ENCODE measurements at places on chromosomes 11 and 22.

DNA sequence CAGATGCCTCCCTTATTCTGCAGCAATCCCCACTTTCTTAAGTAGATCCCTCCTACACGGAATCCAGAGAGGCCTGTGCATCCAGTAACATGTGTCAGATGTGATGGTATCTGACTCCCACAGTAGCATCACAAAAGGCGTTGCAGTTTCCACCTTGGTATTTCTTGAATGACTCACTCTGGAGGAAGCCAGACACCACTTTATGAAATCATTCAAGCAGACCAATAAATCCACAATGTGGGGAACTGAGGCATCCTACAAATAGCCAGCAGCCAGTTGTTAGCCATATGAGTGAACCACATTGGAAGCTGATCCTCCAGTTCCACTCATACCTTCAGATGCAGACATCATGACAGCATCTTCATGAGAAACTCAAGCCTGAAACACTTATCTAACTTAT is 798.1 kb downstream of the OPCML start:
- no peak for DNase-seq

GRCh38 chr11:33160136-33160535 is 1.1 kb downstream of the CSTF3 start:
- DNase-seq = no peak

DNA sequence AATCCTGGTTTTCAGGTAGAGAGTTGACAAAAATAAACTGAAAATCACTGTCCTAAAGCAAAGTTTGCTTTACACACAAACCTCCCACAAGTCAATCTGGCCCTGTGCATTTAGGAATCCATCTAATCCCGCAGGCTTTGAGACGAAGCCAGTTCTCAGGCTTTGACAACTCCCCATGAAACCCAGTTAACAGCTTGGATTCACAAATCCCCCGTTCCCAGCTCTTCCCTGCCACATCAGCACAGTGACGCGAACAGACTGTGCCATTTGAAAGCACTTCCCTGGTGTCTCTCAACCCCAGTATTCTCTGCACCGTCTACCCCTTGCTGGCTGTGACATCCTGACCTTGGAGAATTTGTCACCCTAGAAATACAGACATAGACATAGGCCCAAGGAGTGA is 117.8 kb downstream of the OPCML start:
- DNase-seq = no peak

- no peak for DNase-seq
Measured at GRCh38 chr11:61815790-61816735, 740 bp downstream of the FADS1 start.

DNA sequence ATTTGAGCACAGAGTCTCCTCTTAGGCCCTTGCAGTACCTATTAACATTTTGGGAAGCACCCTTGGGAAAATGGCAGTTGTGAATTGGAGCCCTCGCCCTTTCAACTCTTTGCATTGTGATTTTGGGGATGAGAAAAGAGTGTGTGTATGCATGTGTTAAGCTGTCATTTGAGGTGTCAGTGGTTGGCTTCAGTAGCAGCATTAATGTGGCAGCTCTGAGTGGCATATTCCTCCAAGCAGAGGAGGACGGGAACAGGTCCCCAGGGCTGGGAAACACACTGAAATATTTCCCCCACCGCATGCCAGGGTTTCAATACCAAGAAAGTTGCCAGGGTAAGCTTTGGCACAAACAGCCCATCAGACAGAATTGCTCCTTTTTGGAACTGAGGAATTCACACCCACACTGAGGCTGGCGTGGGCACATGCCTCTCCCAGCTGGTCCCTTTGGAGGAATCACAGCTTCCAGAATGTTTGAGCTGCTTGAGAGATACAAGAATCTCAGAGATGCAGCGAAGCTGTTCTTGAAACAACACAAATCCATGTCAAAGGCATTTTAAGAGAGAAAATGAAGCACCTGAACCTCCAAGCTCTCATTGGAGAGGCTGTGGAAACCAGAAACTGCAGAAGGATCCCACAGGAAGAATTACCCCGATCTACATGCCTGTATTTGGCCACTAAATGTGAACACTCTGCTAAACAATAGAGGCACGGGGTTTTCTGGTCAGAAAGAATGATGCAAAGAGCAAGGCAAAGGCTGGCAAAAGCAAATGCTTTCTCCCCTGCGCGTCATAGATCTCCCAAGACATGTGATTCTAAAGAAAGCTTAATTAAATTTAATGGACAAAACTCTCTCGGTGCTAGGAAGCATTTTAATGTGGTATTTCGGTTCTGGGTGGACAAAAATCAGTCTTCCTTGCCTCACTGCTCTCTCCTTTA is 67.2 kb upstream of the RCN1 start:
- DNase-seq = no peak

GRCh38 chr11:129790106-129790505 is 25.5 kb upstream of the TMEM45B start:
- no peak for DNase-seq

GRCh38 chr11:65651589-65652510 is 10.9 kb downstream of the RELA start:
- DNase-seq = no peak

DNA sequence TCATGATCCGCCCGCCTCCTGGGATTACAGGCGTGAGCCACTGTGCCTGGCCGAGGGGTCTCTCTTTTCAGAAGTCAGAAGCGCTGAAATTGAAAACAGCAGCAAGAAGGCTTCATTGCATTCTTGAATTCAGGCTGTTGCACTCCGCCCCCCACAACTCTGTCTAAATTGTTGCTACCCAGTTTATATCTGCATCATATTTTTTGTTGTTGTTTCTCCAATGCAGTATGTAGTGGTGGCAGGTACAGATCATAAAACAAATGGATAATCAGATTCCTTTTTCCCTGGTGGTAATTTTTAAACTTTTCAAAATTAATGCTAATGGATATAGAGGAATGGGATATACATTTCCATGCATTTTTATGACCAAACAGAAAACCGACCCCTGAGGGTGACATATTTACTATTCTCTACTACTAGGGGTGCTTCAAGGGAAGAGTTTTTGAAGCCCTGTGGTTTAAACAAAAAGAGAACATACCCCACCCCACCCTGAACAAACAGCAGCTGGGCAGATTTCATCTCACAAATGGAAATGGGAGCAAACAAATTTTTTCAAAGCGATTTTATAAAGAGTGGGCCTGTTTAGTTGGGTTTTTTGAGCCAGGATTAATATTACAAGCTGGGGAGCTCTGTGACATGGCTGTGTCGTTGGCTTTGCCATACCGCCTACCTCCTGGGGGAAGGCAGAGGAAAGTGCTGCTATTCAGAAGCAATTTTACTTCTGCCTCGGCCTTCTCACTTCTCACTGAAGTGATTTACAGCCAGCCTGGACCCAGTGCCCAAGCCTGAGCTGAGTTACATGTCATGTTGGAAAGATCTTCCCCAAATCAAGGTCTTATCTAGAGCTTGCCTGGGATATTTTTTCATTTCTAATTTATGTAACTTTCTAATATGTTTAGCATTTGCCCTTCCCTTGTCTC is 16.0 kb upstream of the TMA7B start:
- no peak for DNase-seq

DNA sequence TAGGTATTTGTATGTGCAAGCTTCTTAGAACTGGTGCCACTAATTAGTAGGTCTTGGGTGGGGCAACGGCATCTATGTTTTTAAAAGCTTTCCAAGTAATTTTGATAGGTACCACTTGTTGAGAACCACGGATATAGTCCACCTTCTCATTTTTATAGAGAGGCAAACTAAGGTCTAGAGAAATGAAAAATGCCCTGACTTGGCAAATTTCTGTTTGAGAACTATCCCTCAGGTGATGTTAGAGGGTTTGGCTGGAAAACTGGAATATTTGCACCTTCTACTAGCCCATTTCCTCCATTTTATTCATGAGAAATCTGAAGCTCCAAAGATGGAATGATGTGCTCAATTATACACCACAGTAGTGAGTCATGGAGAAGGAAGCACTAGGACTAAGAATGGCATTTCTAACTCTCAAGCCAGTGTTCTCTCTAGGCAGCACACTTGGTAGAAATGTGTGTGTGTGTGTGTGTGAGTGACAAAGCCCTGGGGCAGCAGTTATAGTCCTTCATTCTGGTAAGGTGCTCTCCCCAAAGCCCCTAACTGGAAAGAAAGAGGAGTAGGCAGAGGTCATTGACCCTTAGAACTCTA is 1.8 kb upstream of the TMEM86A start:
- no peak for DNase-seq

- no peak for DNase-seq
Measured at GRCh38 chr11:117898059-117898458, 21.6 kb upstream of the FXYD6 start.

Data from keratinocyte (primary cell).